ENCODE measurements at places on chromosomes 6 and 20.

GRCh38 chr20:54176610-54177009 is 2.8 kb upstream of the CYP24A1 start:
- DNase-seq, result no peak

- DNase-seq, result no peak
These were observed 187.7 kb upstream of the PRSS16 start for GRCh38 chr6:27059621-27060425.

- no peak for DNase-seq
These were observed 2.1 kb downstream of the IRF4 start for GRCh38 chr6:393391-394221.

- no peak for DNase-seq
These were observed 11.1 kb upstream of the TXNDC5 start for GRCh38 chr6:7921632-7922092.

DNA sequence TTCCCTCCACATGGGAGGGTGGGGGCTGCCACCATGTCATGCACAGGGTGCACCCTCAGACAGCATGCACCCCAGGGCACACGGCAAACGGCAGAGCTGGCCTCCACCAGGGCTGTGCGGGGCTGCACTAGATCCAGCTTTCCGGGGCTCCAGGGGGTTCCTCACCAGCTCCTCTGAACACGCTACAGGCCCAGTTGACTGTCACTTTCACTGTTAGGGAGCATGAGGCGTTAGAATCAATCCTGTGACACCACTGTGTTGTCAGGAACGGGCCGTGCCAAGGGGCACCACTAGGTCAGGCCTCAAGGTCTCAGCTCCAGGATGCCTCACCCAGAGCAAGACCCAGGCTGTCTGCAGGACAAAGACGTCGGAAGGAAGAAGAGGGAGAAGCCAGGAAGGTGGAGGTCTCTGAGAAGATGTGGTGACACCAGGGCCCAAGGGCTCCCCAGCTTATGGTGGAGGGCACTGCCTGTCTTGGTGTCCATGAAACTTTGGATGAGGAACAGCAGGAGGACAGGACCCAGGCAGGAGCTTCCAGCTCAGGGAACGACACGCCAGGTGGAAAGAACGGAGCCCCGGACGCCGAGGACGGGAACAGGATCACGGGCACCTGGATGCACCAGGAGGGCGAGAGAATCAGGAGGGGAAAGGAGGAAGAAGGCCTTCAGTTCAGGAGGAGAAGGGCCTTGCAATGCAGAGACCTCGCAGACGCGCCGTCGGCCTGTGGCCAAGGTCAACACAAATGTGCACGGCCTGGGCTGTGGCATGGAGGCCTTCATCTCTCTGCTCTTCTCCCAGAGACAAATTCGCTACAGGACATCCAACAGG is 49.5 kb downstream of the YTHDF1 start:
- DNase-seq, result no peak

GRCh38 chr20:8104252-8104651 is 27.8 kb upstream of the PLCB1 start:
- no peak for DNase-seq

DNA sequence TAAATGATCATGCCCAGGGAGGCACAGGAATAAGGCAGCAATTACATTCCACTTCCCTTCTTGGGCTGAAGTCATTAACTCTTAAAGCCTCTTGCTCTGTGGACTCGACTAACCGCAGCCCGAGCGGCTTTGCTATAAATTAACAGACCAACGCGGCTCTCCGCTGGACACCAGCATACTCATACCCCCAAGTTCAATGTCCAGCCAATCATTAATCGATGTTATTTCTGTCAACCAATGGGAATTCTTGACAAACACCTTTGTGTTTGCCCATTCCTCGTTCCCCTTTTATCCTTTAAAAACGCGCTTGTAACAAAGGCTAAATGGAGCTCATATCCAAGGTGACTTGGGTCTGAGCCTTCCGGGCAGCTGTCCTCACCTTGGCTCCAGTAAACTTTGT is 183.1 kb upstream of the RALGAPA2 start:
- DNase-seq, result no peak

DNA sequence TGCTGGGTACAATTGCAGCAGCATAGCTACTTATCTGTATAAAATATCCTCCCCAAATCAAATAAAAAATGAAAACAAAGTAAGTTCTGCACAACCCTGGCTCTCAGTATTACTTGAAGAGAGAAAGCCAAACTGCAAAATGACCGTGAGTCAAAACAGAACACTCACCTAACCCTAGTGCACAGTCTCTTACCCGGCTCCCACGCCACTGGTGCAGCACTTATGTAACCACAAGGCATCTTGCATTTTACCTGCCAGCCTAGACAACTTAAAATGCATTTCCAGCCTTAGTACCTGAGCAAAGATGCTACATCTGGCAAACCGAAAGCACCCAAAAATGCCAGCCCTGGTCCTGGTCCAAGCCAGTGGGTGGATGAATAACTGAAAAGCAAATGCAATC is 12.4 kb upstream of the SIRPB1 start:
- DNase-seq, result no peak

DNA sequence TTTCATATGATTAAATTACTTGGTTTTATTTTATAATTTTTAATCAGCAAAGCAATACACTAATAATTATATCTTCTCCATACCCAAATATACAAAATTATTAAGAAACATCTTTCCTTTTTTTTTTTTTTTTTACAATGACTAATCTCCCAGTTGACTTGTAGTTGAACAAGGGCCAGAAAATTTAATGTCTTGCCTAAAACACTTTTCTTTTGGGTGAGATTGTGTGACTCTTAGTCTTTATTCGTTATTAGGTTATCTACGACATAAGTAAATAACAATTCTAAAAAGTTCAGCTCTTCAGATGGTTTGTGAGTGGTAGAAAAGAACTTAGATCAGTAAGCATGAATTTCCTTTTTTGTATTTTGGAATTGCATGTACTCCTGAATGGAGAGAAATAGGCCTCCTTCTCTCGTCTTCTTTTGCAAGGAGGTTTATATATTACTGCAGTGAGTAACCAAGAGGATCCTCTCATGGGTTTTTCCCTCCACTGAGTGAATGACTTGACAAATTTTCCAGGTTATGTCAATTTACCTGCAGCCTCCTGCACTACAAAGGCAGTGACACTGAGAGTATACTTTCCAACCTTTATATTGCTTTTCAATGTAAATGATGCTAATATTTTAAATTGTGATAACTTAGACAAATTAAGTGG is 364.5 kb upstream of the CITED2 start:
- no peak for DNase-seq

- DNase-seq, result no peak
These were observed 1590.1 kb downstream of the HACE1 start for GRCh38 chr6:103269581-103269980.

DNA sequence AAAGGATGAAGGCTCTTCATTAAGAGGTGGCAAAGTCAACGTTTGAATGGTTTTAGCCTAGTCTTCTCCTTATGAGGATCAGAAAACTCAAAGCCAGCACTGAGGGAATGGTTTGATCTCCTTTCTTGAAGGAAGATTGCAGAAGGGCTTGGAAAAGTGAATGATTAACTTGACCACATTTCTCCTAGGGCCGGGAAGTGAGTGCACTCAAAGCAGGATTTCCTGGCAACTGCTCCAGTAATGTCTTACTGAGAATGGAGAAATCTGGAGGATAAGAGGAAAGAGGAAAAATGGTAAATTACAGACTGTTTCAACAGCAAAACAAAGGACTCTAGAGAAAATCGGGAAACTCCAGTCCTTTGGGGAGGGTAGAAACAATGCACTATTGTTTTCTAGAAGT is 189.0 kb upstream of the FOXA2 start:
- DNase-seq, result no peak

GRCh38 chr20:36460648-36461599 is 80.4 kb upstream of the MYL9 start:
- peak; percentile 41 for DNase-seq

DNA sequence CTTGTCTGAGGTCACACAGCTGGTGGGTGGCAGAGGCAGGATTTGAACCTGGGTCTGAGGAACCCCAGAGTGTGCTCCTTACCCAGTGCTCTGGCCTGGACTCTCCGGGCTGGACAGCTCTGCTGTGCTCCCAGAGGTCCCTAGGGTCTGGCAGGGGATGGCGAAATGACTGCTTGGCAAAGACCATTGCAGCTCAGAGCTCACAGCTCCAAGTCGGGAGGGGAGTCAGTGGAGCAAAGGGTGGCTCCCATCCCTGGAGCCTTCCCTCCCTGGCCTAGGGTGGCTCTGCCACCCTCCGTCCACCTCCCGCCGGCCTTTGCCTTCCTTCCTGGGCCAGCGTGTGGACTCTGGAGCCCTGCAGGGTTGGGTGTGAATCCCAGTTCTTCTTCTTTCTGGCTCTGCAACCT is 17.5 kb downstream of the CEBPB start:
- no peak for DNase-seq

DNA sequence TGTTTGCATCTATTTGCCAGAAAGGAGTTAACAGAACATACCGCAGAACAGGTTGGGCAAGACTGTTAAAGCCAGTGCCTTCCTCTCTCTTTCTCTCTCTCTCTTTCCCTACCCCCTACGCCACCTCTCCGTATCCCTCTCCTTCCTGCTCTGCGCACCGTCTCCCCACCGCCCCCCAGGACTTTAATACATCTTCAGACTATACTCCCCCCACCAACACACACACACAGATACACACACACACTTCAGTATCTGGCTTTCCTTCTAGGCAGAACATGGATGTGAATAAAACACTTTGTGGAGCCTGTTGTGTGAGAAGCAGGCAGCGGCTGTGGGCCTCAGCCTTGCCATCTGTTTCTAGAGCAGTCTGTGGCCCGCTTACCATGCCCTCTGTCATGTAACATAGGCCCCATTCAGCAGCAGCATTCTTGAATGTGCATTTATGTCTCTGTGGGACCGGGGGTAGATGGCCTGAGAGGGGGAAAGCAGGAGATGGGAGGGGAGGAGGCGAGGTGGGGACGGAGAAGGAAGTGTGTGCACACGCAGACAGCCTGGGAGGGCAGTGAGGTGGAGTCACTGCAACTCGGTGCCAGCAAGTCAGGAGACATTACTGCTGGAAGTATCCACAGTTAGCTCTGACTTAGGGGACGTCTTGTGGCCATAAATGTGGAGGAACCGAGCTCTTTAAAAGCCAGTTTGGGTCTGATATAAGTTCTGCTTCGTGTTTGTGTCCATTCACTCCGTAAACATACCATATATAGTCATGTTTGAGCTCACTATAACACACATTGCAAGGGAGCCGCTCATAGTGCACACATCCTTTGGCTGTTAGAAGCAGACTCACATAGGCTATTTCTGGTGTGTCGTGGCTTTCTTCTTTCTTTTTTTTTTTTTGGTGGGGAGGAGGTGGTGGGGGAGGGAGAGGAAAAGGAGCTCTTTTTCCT is 38.4 kb downstream of the RREB1 start:
- no peak for DNase-seq

DNA sequence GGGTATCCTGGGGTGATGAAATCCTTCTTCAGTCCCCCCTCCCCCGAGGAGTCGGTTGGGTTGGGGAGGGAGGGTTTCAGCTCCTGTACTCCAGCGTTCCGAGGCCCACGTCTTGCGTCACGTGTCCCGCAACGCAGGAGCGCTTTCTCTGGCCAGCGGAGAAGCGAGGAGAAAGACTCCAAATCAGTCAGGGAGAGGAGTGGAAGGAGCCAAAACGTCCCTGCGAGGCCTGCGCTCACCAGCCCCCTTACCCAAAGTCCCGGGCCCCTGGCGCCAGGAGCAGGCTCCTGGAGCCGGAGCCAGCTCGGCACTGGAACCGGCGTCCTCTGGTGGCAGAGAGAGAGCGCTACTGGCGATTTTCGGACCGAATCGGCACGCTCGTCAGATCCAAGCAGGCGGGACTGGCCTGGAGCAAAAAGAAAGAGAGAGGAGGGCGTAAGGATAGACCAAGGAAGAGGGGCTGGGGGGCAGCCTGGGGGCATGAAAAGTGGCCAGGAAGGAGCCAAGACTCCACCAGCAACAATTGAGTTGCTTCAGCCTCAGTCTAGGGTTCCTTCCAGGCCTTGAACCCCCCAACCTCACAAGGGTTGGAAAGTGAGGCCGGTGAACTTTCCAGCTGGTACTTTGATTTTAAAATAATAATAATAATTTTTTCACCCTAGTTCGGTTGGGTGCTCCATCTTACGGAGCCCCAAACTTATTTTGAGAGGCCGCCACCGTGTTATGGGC is at the start of gene GNAS:
TSS of gene GNAS (plus strand) at position 174 of the 729 bp plus-strand sequence.
- no peak for DNase-seq

- DNase-seq, result no peak
These were observed 12.6 kb downstream of the C6orf52 start for GRCh38 chr6:10681795-10682194.

GRCh38 chr6:107331409-107332386 is 127.7 kb downstream of the PDSS2 start:
- DNase-seq, result no peak
